GM13976 (cell line): ENCODE measurements at places on chromosomes 3 and 15.
A peak's percentile ranks its signal among the peaks of the same experiment; 100 is the strongest.

DNA sequence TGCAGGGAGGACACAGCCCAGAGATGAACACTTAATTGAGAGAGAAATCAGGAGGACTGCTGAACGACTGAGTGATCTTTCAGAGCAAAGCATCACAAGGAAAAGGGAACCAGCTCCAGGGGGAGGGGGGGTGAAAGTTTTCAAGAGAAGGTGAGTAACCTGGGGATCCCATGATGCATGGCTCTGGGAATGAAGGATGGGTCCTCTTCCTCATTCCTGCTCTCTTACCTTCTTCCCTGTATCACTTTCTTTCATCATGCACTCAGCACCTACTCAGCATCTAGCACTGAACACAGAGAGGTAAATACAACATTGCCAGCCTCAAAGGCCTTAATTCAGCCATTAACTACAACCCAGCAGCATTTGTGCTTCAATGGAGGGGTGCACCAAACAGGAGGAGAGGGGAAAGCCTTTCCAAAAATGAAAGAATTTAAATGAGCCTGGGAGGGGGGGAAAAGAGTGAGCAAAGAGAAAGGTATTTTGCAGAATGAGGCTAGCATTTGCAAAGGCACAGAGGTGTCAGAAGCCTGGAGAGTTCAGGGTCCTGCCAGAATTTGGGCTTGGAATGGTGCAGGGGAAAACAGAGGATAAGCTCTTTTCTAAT lies 427.4 kb downstream of the FOXP1 start:
- no peak for DNase-seq

DNA sequence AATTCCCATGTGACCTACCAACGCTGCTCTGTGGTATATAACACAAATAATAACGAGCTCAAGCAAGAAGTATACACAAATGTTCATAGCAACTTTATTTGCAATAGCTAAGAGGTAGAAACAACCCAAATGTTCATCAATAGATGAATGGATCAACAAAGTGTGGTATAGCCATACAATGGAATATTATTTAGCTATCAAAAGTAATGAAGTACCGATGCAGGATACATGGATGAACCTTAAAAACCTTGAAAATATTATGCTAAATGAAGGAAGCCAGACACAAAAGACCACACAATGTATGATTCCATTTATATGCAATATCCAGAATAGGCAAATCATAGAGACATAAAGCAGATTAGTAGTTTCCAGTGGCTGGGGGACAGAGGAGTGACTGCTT lies 15.6 kb upstream of the FEM1B start:
- DNase-seq = no peak

DNA sequence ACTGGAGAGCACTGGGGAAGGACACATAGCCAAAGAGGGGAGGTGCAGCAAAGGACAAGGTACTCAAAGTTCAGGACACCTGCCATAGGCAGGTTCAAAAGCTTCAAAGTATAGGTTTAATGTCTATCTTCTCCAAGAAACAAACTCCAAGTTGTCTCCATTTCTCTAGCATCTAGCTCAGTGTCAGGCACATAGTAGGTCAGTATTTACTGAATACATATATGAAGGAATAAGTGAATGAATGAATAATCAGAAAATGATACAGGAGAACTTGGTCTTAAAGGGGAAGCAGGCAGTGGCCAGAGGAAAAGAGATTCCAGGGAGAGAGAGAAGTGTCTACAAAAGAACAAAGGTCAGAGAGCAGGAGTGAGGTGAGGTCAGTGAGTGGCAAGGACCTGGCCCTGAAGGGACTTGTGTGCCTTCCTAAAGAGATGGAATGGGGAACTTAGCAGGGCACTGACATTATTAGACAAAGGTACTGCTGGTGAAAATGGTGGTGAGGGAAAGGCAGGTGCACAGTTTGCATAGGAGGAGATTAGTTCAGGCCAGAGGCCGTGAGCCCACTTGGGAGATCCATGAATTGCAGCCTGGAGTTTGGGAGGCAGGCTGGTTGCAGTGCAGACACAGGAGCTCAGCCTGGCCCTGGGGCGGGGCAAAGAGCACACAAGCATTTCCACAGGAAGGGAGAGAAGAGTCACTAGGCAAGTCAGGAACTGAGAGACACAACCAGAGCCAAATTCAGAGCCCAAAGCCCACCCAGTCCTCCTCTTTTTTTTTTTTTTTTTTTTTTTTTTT lies 21.4 kb downstream of the TBC1D2B start:
- DNase-seq = no peak

- peak; percentile 34 for DNase-seq
Observed at GRCh38 chr15:34239151-34239808, 14.5 kb downstream of the EMC4 start.

- peak; percentile 21 for DNase-seq
Observed at GRCh38 chr15:80674245-80674614, 20.9 kb upstream of the ABHD17C start.
